ENCODE measurements at places on chromosomes 16 and 17.

DNA sequence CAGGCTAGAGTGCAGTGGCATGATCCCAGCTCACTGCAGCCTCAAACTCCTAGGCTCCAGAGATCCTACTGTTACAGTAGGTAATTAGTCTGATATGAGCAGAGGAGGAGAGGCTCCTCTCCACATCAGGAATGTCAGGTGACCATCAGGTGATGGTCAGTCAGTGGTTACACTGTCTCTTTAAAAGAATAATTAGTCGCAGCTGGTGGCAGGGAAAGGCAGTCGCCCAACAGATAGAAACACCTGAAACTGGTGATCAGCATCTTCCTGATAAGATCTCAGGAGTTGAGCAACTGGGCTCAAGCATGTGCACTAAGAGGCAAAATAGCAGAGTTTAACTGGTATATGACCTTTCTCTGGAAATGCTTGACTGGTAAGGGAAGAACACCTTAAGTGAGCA is 21.5 kb upstream of the ABCA5 start:
- DNase-seq = no peak

DNA sequence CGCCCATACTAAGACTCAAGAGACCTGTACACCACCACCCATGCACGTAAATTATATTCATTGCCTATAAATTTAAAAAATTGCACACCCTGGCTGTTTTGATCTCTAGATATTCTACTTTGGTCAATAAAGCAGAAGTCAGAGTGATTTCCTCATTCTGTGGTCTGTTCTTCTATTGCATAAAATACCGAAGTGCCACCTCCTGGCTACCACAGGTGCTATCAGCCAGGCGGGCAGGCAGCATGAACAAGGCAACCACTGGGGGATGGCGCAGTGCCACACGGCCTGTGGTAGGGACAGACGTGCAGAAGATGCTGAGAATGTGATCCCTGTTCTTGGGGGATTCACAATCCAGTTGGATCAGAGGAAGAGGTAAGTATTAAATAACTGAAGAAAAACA is 122.3 kb downstream of the CDK5R1 start:
- no peak for DNase-seq

- no peak for DNase-seq
Observed at GRCh38 chr16:15714393-15715172, 64.5 kb downstream of the NDE1 start.

DNA sequence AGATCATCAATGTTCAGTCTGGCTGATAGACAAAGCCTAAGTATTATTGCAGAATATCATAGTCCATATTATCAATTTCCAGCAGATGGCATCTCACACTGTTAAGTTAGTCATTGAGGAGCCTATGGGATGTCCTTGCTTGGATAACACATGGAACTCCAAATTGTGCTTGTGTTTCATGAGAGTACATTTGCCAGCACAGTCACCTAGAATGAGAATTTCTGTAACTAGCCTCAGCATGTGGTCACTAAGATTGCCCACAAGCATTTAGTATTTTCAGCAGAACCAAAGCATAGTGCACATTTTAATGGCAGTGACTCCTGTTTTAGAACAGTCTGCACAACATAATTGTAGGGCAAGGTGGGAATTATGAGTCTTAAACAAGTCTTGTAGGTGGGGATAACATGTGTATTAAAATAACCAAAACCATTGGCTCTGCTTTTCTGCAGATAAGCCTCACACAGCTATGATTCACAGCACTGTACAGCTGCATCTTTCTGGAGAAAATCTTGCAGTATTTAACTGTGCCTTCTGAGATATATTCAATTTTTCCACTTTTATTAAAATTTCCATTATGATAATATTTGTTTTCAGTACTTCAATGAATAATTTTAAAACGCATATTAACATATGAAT is 882.8 kb upstream of the SOX9 start:
- DNase-seq = peak; percentile 93

DNA sequence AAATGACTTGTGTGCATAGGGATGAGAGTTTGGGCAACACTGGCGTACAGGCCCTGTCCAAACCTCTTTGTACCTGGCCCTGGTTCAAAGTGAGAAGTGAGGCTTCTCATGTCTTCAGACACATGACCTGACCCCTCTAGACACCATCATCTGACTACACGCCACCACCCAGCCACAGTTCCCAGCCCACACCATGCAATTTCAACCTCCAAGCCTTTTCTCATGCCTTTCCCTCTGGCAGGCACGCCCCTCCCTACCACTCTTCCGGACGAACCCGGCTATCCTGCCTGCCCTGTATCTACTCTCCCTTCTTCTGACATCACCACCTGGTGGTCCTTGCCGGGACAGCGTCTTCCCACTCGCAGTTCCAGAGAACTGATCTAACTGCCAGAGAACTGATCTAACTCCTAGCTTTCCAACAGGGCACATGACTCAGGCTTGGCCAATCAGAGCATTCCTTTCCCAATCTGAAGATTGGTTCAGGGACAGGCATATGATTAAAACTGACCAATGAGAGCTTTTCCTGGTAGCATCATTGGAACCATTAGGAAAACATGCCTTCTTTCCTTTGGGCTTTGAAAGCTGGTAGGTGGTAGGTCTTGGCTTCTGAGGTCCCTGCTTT is 27.1 kb upstream of the IL21R start:
- DNase-seq = peak; percentile 14

DNA sequence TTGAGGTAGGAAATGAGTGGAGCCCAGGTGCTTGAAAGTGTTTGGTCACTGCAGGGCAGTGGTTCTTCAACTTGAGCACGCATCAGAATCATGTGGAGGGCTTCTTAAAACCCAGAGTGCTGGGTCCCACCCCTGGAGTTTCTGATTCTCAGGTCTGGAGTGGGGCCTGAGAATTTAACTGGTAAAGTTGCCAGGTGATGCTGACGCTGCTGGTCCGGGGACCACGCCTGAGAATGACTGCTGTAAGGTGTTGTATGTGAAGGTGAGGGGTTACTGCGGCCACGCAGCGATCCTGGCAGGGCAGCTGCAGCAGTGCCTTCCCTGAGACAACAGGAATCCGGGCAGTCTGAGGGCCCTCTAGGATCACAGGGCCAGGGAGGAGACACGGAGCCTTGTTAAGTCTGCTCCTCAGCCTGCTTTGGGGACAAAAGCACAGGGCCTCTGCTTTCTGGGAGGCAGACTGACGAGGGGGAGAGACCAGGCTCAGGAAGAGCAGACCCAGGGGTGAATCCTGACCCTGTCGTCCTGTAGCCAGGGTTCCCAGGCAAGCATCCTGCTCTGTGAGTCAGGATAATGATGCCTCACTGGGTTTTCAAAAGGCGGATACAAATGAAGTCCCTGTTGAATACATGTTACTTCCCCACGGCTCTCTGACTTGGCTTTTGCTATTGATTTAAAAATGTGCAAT is 16.2 kb downstream of the CCDC42 start:
- DNase-seq = no peak

DNA sequence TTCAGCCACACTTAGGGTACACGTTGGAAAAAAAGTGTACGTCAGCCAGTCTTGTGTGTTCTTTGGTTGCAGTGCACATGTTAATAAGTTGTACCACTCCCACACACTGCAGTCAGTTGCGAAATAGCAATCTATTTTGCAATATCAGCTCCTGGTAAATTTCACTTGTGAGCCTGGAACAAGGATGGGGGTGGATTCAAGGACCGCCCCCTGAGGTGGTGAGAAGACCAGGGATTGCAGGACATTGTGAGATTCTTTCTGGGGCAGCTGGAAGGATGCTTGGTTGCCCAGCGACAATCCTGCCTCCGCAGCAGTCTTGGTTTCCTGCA is 78.6 kb upstream of the ZFHX3 start:
- no peak for DNase-seq

DNA sequence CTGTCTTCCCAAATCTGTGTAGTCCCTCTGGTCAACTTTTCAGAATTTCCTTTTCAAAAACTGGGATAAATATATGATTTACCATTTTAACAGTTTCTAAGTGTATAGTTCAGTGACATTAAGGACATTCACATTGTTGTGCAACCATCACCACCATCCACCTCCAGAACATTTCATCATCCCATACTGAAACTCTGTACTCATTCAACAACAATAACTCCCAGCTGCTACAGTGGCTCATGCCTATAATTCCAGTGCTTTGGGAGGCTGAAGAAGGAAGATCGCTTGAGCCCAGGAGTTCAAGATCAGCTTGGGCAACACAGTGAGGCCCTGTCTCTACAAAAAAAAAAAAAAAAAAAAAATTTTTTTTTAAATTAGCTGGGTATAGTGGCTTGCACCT is 131.0 kb downstream of the AATF start:
- no peak for DNase-seq

- DNase-seq = no peak
Observed at GRCh38 chr16:69195369-69196029, 8.5 kb downstream of the SNTB2 start.

GRCh38 chr17:14959106-14959648 is 305.9 kb downstream of the PMP22 start:
- DNase-seq = no peak

DNA sequence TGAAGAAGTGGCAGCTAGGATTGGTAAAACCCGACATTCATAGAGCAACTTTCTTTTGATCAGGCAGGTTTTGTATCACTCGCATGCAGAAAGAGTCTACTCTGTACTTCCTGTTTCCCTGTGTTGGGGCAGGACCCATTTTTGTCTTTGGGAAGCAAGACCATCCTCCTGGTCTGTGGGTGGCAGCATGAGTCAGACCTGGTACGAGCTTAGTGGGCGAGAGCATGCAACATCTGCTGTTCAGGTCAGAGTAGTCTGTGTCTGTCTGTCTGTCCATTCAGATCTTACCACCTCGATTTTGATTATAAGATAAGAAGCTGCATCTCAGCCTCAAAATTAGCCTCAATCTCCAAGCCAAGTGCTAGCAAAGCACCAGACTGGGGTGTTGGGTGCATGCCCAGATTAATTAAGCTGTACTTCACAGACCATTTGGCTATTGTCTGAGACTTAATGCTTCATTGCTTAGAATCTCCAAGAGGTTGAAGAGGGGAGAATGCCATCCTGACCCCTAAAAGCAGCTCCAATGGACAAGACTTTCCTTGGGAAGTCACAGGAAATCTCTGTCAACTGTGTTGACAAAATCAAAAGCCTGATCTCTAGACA is 110.9 kb downstream of the XYLT1 start:
- DNase-seq = no peak

DNA sequence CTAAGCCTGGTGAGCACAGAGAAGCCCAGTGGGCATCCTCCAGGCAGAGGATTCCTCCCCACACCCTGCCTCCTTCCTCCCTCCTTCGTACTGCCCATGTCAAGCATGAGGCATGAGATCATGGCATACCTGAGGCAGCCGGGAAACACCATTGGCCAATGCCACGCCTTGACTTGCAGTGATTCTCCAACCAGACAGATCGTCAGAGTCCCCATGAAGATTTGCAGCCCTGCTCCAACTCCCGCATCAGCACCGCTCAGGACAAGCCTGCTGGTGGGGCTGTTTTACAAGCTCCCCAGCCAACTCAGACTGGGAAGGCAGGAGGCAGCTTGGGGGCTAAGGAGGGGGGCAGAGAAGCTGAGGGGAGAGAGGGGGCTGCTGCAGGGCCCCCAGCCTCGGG is 2.9 kb upstream of the KRT16 start:
- no peak for DNase-seq

DNA sequence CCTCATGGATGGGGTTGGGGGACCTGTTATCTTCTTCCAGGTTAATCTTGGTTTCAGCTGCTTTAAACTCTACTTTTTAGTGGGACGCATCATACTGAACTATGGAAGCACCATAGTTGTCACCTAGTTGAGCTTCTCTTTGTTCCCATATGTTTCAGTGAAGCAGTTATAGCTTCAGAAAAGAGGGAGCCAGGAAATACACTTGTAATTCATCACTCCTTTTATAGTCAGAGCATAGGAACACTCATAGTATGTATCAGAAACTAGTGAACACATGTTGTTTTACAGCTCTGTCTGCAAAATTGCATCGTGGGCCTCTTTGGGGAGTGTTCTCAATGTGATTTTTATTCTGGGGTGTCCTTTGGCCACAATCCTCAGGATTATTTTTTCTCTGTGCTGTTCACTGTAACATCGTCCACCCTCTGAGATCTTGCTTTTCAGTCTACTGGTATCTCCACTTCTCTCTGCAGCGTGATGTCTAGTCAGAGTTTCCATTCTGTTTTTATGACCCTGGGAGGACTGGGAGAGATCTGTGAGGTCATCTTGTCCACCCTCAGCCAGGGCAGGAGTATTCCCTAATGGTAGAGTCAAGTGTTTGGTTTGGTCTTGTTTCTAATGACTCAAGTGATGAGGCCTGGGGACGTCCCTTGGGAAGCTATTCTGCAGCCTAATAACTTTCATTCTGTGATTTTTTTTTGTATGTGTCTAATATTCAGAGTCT is 585.4 kb downstream of the WWOX start:
- DNase-seq = no peak

DNA sequence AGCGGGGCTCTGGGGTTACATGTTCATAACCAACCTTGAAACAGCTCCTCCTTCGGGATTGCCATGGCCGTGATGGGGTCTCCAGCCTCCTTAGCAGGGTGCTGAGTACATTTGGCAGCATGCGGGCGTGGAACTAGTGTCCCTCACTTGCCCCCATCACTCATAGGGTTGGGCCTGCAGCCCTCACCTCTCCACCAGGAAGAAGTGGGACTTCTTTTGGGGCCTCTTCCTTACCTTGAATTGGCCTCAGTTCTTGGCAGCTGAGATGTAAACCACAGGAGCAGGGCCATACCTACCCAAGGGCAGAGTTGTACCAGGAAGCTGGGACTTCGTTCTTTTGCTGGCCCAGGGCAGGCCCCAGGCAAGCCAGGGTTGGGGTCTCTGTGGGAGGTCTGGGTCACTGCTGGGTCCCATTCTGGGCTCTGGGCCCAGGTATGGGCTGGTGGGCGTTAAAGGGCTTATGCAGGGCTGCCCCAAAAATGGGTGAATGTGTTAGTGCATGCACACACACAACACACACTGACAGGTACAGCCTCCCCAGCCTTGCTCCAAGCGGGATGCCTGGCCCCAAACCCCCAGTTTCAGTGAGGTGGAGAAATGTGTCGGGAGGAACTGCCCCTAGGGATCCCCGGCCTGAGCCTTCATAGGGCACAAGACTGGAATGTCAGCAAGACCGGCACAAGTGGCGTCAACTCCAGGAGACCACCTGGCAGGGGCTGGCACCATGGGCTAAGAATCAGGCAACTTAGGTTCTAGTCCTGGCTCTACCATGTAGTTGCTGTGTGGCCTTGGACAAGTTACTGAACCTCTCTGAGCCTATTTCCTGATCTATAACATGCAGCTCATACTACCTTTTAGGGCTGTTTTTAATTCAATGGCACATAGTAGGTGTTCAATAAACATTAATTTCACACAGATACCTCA is 3.9 kb upstream of the KRT15 start:
- no peak for DNase-seq

GRCh38 chr16:83002351-83003334 is 375.9 kb downstream of the CDH13 start:
- no peak for DNase-seq

GRCh38 chr16:85812031-85812807 is 12.7 kb downstream of the COX4I1 start:
- DNase-seq = no peak
